ENCODE measurements at places on chromosomes 3 and 15. TPM values are rescaled to one million over a fixed set of nuclear protein-coding genes. Genes with fewer than 3 reads are reported as not detected.

- DNase-seq, result no peak
Observed at GRCh38 chr3:36840453-36840921, 76.1 kb upstream of the DCLK3 start.

- DNase-seq, result no peak
Observed at GRCh38 chr3:30437171-30437601, 169.2 kb upstream of the TGFBR2 start.

GRCh38 chr3:72439321-72440183 is 408.7 kb downstream of the SHQ1 start:
- DNase-seq, result no peak

The EIF4E3 gene
- total RNA-seq, result 54.7 TPM
